ENCODE measurements at places on chromosomes 3 and 15.

- DNase-seq = peak; percentile 67
These were observed 219.9 kb downstream of the TCF12 start for GRCh38 chr15:57138349-57138788.

- no peak for DNase-seq
These were observed 37.0 kb downstream of the PCNP start for GRCh38 chr3:101611023-101611422.

DNA sequence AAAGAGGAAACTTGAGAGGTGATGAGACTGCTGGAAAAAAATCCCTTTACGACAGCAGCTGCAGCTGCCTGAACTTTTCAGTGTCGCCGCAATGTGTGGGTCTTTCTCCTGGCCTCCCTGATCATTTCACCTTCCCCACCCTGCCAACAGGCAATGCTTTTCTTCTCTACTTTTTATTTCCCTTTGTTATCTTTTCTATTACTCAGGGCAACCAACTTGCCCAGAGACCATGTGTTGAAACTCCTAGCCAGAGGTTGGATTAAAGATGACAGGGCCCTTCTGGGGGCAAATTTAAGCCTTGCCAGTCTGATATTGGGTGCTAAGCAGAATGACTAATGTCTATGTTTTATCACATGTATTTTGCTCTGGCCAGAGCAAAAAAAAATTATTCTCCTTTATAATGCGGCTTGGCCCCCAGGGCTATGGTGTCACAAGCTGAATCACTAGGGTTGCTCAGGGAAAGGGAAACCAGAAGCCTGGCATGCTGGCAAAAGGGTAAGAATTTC lies 51.5 kb upstream of the CFAP20DC start:
- DNase-seq = peak; percentile 32

GRCh38 chr3:42166662-42167300 lies 75.6 kb downstream of the TRAK1 start:
- DNase-seq = no peak

DNA sequence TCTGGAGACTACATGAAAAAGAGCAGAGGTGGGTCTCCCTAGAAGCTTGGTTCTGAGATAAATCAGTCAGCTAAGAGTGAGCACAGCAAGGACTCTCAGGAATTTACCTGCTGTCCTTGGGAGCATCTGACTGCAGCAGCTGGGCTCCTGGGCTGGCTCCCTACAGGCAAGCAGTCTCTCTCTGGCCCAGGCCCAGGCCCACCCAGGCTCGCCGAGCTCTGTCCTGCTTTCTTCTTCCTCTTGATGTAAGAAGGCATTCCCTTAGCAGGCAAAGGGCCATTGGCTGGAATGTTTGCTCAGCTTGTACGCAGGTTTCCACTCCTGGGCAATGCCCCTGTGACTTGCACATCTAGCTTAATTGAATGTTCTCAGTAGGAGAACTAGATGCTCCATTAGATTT lies 4.3 kb upstream of the RBP2 start:
- no peak for DNase-seq

DNA sequence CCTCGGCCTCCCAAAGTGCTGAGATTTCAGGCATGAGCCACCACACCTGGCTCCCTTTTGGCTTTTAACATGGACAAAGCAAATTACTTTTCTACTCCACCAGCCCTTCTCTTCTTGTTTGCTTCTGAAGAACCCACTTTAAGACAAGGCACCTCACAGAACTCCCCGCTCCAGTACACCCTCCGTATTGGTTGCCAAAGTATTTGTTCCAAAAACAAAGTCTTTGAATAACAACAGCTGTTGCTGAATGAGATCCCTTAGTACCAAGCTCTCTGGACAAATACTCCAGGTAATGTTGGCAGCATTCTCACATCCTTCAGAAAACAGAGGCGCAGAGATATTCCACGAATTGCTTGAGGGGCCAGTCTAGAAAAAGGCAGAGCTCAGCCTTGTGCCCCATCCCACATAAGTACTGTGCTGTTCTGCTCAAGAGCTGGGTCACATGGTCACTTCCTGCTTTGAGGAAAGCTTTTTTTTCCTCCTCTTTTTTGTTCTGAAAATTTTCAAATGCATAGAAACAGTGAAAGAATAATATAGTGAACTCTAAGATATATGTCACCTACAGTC lies 7.3 kb upstream of the CHCHD6 start:
- DNase-seq = no peak

- peak; percentile 81 for DNase-seq
These were observed 30.3 kb upstream of the C15orf39 start for GRCh38 chr15:75171408-75171807.

DNA sequence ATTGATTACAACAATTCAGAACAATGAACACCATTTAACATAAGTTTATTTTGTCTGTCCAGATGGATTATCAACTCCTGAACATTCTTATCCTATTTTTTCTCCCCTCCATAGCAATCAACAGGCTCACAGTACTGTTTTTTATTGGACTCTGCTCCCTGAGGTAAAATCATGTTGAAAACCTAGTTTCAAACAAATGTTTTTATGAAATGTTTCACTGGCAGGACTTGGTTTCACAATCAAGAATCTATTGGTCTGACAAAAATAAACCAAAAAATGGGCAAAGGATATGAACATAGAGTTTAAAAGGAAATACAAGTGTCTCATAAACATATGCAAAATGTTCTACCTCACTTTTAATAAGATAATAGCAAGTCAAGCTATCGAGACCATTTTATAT lies 2.6 kb upstream of the MYRIP start:
- no peak for DNase-seq

GRCh38 chr15:81723701-81724100 lies 322.1 kb downstream of the MEX3B start:
- DNase-seq = peak; percentile 8

GRCh38 chr3:57164657-57165573 lies at the start of gene IL17RD:
IL17RD (minus strand) TSS chr3:57165353; CDS start chr3:57165286, 67 bp downstream.
- DNase-seq = peak; percentile 84

DNA sequence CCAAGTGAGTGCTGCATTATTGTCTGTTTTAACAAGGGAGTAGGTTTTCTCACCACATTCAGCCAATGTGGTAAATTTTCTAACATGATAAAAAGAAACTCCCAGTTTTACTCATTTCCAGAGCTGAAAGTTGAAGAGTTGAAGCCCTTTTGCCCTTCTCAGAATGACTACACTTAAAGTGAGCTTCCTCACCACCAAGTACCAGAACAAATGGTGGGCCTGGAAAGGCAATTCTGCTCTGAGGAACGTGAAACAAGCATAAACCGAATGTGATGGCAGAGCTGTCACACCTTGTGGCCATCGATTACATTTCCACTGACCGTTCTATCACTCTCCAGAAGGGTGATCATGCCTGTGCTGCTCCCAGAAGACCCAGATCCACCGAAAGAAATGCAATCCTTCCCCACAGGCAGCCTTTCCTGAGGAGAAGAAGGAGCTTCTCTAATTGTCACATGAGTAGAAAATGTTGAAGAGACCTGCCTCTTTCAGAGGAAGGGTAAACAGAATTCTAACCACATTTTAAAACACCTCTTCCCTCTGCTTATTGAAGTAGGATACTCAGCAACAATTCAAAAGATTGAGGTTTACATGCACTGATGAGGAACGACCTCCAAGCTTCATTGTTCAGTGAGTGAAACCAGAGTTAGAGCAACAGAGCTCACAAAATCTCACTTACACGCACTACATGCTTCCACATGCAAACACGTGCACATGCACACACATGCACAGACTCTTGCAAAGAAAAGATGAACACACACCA lies 21.4 kb upstream of the CCR9 start:
- DNase-seq = no peak

DNA sequence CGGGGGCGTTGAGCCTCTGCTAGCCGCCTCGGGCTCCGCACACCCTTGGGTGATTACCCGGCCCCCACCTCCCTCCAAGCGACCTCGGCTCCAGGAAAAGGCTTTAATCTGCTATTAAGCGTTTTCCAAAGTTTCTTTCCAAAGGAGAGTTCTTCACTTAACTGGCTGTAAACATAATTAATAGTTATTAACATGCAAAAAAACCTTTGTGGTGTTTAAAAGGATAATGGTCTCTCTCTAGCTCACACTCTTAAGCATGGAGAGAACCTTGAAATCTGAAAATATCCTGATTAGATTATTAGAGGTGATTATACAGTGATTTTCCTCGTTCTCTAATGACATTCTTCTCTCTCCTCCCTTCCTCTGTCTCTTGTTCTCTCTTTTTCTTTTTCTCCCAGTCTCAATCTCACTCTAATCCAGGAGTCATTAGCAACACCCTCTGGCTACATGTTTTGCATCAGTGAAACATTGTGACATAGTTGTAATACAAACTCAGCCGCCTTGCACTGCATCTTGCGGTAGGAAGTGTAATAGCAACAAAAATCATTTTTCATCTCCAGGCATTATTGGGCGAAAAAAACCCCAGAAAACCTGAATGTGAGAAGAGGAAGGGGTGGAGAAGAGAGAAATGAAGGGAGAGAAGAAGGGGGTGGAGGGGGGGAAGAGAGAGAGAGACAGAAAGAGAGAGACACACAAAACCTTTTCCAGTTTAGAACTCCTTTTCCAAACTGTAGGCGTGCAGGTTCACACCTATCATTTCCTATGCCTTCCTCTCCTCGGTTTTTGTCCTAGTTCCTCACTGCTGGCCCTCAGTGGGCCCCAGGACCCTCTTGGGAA lies 24.4 kb downstream of the NR2F2 start:
- DNase-seq = peak; percentile 79

Measured in fibroblast of skin of scalp (primary cell).